Neuronal stem cell (in vitro differentiated cells): ENCODE measurements at places on chromosomes 3 and 15.

DNA sequence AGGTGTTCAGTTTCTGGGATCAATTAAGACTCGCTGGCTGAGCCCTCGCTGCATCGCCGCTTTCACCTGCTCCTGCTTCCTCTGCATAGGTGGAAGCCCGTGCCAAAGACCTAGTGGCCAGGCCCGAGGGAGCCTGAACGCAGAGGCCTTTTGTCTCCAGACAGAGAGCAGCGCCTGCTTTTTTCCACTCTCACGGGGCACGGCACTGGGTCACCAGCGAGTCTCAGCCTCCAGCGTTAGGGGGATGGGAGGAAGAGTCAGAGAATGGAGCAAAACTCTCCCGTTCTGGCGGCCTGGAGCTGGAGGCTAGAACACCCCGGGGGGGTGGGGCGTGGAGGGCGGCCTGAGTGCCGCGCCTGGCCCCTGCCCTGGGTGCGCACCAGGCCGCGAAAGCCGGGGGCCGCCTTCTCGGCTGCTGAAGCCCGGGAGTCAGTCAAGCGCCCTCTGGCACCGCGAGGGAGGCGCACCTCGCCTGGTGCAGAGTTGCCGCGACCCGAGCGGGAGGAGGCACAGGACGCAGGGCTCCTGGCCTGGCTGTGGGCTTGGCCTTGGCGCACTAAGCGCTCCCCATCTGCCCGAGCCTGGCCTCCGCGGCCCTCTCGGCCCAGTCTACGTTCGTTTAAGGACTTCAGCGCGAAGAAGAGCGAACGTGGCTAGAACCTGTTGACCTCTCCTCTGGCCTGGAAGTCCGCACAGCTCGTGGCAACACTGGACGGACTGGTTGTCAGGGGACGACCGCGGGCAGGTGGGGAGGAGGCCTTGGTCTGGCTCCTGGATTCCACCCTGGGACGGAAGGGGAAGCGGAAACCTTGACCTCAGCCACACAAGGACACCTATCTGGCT, 21.5 kb downstream of the NR2F2 start:
- no peak for DNase-seq

GRCh38 chr3:12560505-12561190, 3.8 kb downstream of the MKRN2 start:
- no peak for DNase-seq

DNA sequence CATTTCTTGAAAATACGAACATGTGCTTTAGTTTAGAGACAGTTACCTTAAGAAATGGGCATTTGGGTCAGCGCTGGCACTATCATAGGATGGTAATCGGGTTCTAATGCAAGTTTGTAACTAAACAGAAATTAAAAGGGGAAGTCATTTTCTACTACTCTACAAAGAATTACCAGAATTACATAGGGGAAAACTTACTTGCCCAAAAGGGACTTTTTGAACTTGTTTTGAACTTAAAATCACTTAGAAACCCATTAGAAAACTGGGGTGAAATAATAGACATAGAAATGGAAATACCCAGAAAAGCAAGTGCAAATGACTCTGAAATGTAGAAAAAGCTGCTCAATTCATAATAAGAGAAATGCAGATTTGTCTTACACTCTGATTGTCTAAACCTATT, 44.9 kb downstream of the SPATA16 start:
- no peak for DNase-seq

- no peak for DNase-seq
These were observed 72.8 kb downstream of the FNDC3B start for GRCh38 chr3:172112078-172112733.

DNA sequence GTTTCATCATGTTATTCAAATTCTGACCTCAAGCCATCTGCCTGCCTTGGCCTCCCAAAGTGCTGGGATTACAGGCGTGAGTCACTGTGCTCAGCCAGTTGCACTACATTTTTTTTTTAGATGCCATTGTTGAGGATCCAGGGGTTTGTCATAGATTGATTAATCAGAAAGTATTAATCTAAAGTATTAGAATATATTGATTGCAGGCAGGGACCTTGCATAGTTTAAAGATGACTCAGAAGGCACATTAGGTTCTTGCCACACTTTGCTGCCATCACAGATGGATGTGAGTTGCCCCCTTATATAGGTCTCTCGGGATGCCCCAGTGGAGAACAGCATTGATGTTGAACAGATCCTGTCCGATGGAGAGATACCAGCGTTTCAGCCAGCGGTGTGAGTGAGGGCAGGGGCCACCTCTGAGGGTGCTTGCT, 41.1 kb downstream of the IGF1R start:
- DNase-seq, result no peak

- no peak for DNase-seq
These were observed 338.5 kb upstream of the KCNH8 start for GRCh38 chr3:18809640-18810305.

DNA sequence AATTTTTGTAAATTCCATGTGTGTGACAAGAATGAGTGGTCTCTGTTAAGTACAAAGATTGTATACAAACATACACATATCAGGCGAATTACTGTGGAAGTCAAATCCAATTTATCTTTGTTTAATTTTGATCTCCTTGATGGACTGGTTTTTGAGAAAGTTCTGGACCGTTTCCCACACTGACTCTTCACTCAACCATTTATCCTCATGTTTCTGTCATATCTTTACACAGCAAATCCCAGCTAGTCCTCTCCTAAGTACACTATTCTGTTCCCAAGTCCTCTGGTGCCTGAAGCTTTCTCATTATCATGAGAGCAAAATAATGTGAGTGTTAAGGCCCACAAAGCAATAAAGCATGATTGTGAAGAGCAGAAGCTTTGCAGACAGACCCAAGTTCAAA, 189.9 kb downstream of the WNT5A start:
- no peak for DNase-seq

DNA sequence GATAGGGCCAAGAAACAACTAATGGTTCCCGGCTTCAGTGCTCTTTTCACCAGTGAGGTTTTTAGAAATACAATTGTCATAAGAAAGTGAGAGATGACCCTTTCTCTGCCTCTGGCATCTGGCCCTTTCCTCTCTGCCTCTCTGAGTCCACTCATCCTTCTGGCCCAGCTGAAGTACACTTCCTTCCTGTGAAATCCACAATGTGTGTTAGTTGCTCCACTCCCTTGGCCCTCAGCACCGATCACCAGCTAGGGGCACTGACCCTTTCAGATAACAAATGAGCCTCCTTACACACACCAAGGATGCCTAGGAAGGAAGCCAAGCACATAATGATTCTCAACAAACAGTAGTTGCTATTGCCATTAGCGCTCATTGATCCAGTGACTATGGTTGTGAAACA, 2.9 kb upstream of the CAV3 start:
- DNase-seq, result no peak

DNA sequence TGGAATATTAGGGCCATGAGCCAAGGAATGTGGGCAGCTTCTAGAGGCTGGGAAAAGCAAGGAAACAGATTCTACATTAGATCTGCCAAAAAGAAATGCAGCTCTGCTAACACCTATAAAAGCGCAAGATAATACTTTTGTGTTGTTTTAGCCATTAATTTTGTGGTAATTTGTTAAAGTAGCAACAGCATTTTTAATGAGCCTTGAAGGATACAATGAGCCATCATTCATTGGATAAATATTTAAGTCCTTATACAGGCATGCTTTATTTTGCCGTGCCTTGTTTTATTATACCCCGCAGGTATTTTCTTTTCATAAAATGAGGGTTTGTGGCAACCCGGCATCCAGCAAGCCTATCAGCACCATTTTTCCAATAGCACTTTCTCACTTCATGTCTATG, 15.0 kb downstream of the ARL14 start:
- DNase-seq, result no peak

DNA sequence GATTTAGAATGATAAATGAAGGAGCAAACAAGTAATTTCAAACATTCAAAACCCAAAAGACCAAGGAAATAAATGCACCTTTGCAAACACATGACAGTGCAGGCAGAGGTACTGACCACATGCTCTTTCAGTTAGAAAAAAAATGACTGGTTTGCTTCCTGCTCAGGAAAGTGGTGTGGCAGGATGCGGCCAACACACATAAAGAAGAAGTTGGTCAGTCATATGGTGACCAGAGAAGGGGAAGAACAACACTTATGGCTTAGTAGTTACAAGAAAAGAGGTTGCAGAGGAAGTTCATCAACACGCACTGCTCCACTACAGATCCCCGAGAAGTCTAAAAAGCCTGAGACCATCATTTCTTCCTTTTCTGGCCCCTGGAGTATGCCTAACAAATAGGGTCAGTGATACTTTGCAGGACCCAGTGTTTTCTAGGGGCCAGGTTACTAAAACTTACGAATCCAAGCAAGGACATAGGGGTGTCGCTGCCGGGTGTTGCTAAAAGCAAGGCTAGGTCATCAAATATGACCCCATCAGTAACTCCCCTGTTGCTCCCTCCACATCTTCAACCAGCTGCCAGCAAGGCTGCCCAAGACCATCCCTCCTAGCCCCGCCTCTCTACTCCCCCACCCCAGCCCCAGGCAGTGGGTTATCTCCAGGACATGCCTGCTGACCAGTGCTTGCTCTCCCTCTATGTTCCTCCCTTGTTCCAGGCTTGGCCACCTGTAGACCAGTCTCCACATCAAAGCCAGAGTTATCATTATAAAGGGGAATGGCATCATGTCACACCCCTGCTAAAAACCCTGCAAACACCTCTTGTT, 11.2 kb downstream of the ATP8B4 start:
- no peak for DNase-seq

- no peak for DNase-seq
These were observed 19.8 kb upstream of the RAB7A start for GRCh38 chr3:128706086-128706615.

DNA sequence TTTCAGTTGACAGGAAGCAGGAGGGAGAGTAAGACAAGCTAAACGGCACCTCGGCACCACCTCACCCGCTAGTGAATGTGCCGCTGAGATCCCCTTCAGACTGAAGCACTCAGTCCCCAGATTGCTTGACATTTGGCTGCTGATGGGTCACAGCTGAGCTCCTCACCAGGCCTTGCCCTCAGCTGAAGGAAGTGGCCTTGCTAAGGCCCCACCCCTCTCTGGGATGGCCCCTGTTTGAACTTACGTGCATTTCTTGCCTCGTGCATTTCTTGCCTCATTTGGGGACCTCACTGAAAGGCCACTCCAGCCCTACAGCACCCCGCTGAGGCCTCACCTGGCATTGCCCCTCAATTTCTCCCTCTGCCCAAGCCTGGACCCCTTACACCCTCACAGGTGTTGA, 39.8 kb downstream of the EOGT start:
- DNase-seq, result no peak

GRCh38 chr15:32824777-32825176, 107.0 kb downstream of the GREM1 start:
- no peak for DNase-seq

- no peak for DNase-seq
These were observed 8.2 kb downstream of the CHST14 start for GRCh38 chr15:40479024-40479423.

- no peak for DNase-seq
These were observed 30.7 kb downstream of the CHD2 start for GRCh38 chr15:92930776-92931175.

GRCh38 chr3:134145183-134145582, 105.5 kb downstream of the RYK start:
- DNase-seq, result no peak

GRCh38 chr15:73799466-73799865, 46.3 kb upstream of the INSYN1 start:
- DNase-seq, result no peak

DNA sequence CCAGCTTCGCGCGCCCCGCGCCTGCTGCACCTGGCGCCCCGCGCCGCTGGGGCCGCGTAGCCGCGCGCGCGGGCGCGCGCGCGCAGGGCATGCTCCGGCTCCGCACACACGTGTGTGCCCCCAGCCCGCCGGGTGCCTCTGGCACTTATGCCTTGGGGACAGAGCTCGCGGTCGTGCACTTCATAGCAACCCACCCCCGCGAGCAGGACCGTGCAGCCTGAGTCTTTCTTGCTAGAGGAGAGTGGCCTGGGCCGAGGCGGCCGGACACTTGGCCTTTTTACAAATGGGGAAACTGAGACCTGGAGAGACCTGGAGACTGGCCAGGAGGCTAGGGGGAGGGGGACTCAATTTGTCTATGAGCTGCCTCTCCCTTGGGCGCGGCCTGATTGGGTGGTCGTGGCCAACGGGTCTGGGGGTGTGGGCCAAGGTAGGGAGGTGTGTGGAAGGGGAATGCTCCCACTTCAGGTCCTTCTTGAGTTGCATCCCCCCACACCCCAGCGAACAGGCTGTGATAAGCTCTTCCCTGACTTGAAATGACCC, 562 bp downstream of the NBEAL2 start:
- DNase-seq, result no peak

DNA sequence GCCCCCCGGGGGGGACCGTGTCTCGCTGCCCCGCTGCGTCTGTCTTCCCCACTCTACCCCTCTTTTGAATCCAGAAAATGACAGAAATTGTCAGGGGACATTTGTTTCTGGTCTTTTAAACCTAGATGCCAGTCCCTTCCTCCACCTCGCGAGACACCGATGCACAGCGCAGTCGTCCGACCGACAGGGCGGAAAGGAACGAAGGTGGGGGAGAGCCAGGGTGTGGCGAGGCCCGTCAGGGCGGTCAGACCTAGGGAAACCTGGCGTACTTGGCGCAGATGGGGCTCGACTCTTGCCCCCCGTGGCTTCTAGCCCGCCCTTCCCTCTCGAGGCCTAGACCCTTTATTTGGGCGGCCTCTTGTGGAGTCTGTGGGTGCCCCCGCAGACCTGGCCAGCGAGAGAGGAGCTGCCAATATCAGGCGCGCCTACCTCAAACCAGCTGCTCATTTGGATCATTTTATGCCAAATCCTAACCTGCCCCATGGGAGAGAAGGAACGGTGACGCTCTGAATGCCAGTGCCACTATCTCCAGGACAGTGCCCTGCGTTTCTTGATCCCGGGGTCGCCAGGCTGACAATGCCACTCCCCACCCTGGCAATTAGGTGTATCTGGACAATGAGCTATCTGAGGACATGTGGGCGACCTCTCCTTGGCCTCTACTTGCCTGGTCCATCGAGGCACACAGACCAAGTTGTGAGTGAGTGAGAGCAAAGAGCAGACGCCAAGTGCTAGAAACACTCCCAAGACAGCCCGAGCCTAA, 500 bp upstream of the RAB6B start:
- DNase-seq, result no peak

GRCh38 chr3:168988853-168989252, 674.7 kb downstream of the MECOM start:
- no peak for DNase-seq

- DNase-seq, result no peak
These were observed 580 bp upstream of the RUBCN start for GRCh38 chr3:197737319-197737649.
